ENCODE measurements at places on chromosomes 2 and 18. TPM values are rescaled to one million over a fixed set of nuclear protein-coding genes. Genes with fewer than 3 reads are reported as not detected.
A peak's percentile ranks its signal among the peaks of the same experiment; 100 is the strongest.

The UGT1A10 gene
- not detected for total RNA-seq

- no peak overlapping the region for H3K4me3 ChIP-seq
- DNase-seq = no peak
- no peaks in the 10 kb centered on the region for H3K4me1 ChIP-seq
- no peaks in the 10 kb centered on the region for H3K27me3 ChIP-seq
- no peaks in the 10 kb centered on the region for H3K36me3 ChIP-seq
Measured at GRCh38 chr18:40531051-40531450, 1424.0 kb upstream of the PIK3C3 start.

DNA sequence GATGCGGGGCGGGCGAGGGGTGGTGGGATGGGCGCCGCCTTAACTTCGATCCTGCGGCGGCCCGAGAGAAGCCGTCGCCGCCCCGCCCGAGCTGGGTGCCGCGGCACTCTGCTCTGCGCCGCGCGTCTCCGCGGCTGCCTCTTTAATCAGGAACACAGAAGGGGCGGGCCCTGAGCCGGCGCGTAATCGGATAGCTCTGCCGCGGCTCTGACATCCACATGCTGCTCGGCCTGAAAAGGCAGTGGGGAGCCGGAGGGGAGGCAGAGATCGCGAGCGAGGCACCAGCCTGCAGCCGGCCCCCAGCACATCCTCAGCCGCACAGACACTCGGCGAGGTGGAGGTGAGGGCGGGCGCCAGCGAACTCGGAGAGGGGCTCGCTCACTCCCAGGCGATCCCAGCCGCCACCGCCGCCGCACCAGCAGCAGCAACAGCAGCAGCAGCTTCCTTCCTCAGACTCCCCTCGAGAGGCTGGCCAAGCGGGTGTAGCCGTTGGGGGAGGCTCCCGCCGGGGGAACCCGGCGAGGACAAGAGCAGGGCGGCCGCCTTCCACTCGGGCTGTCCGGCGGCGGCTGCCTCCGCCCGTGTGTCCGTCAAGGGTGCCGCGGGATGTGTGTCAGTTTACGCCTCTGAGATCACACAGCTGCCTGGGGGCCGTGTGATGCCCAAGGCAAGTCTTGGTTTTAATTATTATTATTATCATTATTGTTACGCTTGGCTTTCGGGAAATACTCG, at the start of gene NRP2:
TSS of gene NRP2 (plus strand) at position 263 of the 732 bp plus-strand sequence. CDS start 790 bp downstream, outside the sequence.
- H3K27me3 ChIP-seq = no peaks in the 10 kb centered on the region
- H3K4me3 ChIP-seq = peak within 1 kb of the TSS; percentile 69
- DNase-seq = peak; percentile 91
- H3K4me1 ChIP-seq = peaks cover 15% of the 10 kb centered on the region
- H3K27ac ChIP-seq = peak within 1 kb of the TSS; percentile 58
- no peaks in the 10 kb centered on the region for H3K36me3 ChIP-seq

The IL18R1 gene
- 0.07 TPM for total RNA-seq

The STON1 gene
- total RNA-seq = 9.5 TPM

GRCh38 chr2:196954001-196954400, 27.5 kb upstream of the PGAP1 start:
- H3K4me1 ChIP-seq = no peaks in the 10 kb centered on the region
- DNase-seq = no peak
- no peaks in the 10 kb centered on the region for H3K36me3 ChIP-seq
- no peaks in the 10 kb centered on the region for H3K27me3 ChIP-seq
- H3K4me3 ChIP-seq = no peak overlapping the region

The TDRD15 gene
- total RNA-seq = not detected

GRCh38 chr2:26574066-26574899, 66.9 kb downstream of the CIB4 start:
- no peak overlapping the region for H3K27ac ChIP-seq
- no peaks in the 10 kb centered on the region for H3K36me3 ChIP-seq

The LYG2 gene
- not detected for total RNA-seq

The MSTN gene
- 0.28 TPM for total RNA-seq

- DNase-seq = peak; percentile 48
- no peak overlapping the region for H3K4me3 ChIP-seq
- H3K27ac ChIP-seq = no peak overlapping the region
- H3K36me3 ChIP-seq = no peaks in the 10 kb centered on the region
Measured at GRCh38 chr2:105749583-105750400, 5.1 kb downstream of the NCK2 start.

DNA sequence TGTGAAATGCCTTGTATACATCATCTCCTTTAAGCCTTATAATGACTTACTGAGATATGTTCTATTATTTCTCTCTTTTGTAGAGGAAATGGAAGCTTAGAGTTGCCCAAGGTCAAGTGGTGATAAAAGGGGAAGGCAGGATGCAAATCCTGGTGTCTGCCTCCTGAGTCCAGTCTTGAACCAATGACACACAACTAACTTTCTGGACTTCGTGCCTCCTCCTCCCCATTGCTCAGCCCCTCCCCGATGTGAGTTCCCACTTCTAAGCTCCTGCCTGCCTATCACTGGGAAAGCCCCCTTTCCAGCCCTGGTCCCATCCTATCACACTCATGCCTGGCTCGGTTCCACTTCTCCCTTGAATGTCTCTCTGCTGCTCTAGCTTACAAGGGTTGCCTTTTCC, 6.9 kb upstream of the CTIF start:
- no peaks in the 10 kb centered on the region for H3K4me1 ChIP-seq
- no peak overlapping the region for H3K4me3 ChIP-seq
- no peak overlapping the region for H3K27ac ChIP-seq
- no peak for DNase-seq

DNA sequence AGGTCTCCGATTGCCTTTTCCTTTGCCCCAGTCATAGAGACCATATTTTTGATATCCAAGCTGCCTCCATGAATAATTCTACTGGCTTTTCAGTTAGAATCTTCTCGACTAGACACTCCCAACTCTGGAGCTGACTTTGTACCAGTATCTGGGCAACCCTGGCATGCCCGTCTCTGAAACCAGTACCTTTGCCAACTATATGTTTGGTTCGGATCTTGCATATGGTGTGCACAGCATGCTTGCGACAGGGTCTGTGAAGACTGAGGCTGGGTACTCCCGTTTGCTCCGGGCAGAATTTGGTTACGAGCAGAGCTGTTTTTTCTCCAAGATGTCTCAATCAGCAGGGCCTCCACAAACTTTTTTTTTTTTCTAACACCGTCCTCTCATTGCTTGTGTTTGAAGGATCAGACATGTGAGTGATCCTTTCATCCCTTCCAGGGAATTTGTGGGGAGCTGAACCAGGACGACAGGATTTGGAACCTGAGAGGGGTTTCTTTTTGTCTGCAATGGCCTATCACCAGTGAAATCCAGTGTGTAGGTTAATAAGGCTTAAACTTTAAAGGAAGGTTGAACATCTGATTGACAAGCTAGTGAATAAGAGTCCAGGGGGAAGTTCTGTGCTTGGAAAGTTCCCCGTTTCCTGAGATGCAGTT, 322.3 kb downstream of the MYCN start:
- DNase-seq = no peak
- H3K36me3 ChIP-seq = no peaks in the 10 kb centered on the region
- H3K4me3 ChIP-seq = no peak overlapping the region
- H3K4me1 ChIP-seq = no peaks in the 10 kb centered on the region
- H3K27ac ChIP-seq = no peak overlapping the region

GRCh38 chr2:143740431-143740830, 611.2 kb downstream of the ARHGAP15 start:
- H3K4me1 ChIP-seq = no peaks in the 10 kb centered on the region
- H3K4me3 ChIP-seq = no peak overlapping the region
- DNase-seq = no peak
- H3K27ac ChIP-seq = no peak overlapping the region
- H3K27me3 ChIP-seq = no peaks in the 10 kb centered on the region
- no peaks in the 10 kb centered on the region for H3K36me3 ChIP-seq

The SLC23A3 gene
- 0.09 TPM for total RNA-seq

The IL36G gene
- 0.30 TPM for total RNA-seq

The SERPINB2 gene
- not detected for total RNA-seq

DNA sequence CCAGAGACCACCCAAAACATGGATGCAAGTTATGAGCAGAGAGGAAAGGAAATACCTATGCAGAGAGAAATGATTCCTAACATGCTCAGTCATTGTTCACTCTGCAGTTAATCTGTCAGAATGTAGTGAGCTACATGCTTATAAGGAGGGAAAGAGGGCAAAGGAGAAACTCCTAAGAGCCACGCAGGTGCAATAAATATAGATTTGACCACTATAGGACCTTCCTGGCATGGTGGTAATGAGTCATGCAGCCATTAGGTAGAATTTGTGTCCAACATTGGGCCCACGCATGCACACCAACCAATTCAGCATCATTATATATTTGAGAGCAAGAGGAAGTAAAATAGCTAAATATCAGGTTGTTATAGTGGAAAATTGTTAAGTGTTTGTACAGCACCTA, 699.9 kb downstream of the DSC3 start:
- H3K27me3 ChIP-seq = no peaks in the 10 kb centered on the region
- H3K27ac ChIP-seq = no peak overlapping the region
- H3K36me3 ChIP-seq = no peaks in the 10 kb centered on the region
- no peak overlapping the region for H3K4me3 ChIP-seq

The CCL20 gene
- total RNA-seq = not detected

DNA sequence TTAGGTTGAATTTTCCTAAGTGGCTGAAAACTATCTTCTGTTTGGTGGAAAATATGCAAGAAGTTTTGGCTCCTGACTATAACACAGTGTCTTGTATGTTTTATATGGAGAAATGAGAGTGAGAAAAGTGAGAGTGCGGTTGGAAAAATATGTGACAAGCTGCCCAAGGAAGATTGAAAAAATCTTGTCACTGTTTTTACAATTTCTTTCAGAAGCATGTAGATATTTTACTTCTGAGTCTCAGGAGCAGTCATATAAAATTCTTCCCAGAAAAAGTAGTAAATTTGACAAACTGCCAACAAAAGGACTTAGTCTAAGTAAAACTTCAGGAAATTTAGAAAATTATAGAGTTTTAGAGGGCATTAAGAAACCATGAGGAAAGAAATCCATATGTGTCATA, 19.4 kb upstream of the RMND5A start:
- H3K36me3 ChIP-seq = no peaks in the 10 kb centered on the region
- peaks cover 12% of the 10 kb centered on the region for H3K4me1 ChIP-seq
- H3K27me3 ChIP-seq = no peaks in the 10 kb centered on the region
- H3K4me3 ChIP-seq = no peak overlapping the region
- H3K27ac ChIP-seq = no peak overlapping the region

The ANKRD62 gene
- not detected for total RNA-seq

- no peak for DNase-seq
- H3K4me3 ChIP-seq = no peak overlapping the region
- H3K27me3 ChIP-seq = no peaks in the 10 kb centered on the region
- no peaks in the 10 kb centered on the region for H3K4me1 ChIP-seq
- H3K27ac ChIP-seq = no peak overlapping the region
Measured at GRCh38 chr2:70388128-70388527, 86.3 kb upstream of the FAM136A start.

DNA sequence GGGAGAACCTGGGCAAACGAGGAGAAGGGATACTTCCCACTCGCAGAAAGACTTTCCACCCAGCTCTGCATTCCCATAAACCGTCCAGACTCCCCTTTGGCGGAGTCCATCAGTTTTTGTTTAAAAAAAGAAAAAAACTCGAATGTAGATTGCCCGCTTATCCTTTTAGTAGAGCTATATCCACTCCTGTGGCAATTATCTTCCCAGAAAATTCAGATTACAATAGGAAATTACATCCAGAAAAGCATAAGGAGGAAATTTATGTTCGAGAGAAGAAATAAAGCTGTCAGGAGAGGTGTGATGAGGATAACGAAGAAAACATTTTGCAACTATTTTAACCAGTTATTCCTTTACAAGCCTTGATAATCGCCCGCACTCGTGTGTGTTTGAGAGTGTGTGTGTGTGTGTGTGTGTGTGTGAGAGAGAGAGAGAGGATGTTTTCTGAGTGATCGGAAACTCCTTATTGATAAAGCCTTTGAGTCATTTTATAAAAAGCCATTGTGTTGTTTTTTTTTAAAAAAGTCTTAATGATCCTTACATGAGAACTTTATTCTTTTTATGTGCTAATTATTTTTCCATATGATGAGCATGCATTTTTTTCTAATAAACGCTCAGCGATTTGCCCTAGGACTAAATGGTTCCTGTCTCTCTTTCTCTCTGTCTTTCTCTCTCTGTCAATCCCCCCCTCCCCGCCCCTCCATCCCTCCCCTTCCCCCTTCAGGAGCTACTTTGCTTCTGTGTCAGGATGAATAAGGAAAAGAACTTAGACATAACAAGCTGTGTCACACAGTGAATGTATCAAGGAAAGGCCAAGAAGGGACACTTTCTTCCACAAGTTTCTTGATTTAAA, 1.1 kb upstream of the PPP3R1 start:
- H3K4me1 ChIP-seq = peaks cover 28% of the 10 kb centered on the region
- H3K27ac ChIP-seq = peak overlapping the region; percentile 99
- peak overlapping the region; percentile 93 for H3K4me3 ChIP-seq

The STK36 gene
- 35.7 TPM for total RNA-seq

The SLC66A3 gene
- 16.7 TPM for total RNA-seq

DNA sequence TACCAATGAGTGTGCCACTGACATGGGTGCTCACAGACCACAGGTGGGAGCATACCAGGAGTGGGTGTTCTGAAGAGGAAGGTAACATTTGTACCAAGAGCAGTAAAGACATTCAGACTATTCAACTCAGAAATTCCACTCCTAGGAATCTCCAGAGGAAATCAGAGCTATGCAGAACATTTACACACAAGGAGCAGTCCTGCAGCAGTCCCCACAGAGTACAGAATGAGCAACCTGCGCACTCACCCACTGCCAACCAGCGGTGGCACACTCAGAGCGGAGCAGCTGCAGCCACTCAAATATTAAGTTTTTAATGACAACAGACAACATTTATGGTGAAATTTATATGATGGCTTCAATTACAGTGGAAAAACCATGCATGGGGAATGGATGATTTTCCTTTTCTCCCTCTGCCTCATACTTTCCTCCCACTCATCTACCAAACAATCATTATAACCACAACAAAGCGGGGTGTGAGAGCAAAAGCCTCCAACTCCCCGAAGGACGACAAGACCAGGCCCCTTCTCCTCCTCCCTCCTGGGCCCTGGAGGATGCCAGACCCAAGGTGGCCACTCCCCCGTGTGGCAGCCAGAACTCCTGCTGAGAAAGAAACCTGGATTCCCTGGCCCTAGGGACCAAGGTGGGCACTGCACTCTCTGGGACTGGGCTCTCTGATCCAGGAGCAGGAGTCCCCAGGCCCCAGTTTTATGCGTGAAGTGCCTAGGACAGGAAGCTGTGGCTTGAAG, 5.4 kb downstream of the HS6ST1 start:
- no peaks in the 10 kb centered on the region for H3K36me3 ChIP-seq
- peaks cover 9% of the 10 kb centered on the region for H3K4me1 ChIP-seq
- DNase-seq = peak; percentile 59
- H3K27me3 ChIP-seq = peaks cover 11% of the 10 kb centered on the region
- H3K4me3 ChIP-seq = no peak overlapping the region
- no peak overlapping the region for H3K27ac ChIP-seq

DNA sequence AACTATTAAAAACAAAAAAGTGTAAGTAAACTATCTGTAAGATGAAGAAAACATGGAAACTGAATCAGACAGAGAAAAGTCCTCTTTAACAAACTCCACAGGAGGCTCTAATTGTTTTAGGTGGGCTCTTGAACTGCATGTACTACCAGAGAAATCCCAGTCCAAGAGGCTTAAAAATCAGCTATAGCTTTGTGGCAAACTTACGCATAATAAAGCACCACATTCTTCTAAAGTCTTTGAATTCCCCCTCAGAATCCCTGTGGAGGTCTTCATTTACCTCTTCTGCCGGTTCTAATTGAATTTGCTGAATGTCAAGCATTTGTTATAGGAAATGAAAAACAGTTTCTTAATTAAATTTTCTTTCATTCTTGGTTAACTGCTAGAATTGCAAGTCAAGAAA, 40.8 kb downstream of the CHN1 start:
- peaks cover 68% of the 10 kb centered on the region for H3K4me1 ChIP-seq
- H3K27me3 ChIP-seq = no peaks in the 10 kb centered on the region
- H3K4me3 ChIP-seq = no peak overlapping the region

All from cardiac muscle cell (in vitro differentiated cells and primary cell).